Activated T-cell treated with anti-CD3 and anti-CD28 coated beads for 4 hours (primary cell): ENCODE measurements at places on chromosomes 2 and 18.

DNA sequence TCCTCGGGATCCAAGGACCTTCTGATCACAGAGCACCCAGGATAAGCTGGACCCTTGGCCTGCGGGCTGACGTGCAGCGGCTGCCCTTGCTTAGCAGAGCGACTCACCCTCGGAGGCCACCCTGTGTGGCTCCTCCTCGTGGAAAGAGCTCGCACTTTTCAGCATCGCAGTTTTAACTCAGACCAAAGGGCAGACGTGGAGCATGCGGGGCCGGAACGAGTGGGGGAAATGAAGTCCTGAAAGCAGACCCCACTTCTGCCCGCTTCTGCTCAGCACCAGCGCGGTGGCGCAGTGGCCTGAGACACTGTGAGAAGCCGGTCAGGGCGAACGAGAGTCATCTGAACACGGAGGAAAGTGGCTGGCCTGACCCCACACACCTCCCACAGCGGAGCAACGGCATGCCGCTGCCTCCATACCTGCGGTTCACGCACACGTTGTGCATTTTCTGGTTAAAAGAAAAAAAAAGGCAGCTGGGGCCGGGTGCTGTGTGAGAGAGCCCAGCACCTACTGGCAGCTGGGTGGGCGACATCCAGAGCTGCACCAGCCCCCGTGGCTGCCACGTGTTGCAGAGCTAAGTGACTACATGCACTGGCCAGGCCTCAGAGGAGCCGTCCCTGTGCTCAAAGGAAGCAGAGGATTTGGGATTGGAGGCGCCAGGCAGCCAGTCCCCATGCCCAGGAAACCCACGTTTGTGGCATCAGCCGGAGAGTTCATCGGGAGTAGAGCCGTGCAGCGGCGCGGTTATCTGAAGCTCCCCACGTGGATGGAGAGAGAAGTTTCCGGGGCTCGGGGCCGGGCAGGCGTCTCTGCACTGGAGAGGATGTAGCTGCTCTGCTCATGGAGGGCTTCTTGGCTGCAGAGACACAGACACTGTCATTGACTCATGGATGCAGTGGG, 89.7 kb downstream of the USP40 start:
- DNase-seq = no peak

DNA sequence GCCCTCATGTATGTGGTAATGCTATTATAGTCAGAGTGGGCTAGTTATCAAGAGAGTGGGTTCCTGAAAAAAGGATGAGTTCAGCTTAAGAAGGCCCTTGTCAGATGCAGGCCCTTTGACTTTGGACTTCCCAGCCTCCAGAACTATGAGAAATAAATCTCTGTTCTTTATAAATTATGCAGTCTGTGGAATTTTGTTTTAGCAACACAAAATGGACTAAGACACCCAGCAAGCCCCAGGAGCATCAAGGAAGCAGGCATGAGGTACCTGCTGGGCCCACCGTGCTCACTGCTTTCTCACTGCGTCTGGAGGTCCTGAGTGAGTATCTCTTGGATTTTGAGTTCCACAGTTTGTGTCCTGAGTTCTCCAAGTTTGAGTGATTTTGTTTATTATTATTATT, 35.9 kb upstream of the LIPG start:
- no peak for DNase-seq

DNA sequence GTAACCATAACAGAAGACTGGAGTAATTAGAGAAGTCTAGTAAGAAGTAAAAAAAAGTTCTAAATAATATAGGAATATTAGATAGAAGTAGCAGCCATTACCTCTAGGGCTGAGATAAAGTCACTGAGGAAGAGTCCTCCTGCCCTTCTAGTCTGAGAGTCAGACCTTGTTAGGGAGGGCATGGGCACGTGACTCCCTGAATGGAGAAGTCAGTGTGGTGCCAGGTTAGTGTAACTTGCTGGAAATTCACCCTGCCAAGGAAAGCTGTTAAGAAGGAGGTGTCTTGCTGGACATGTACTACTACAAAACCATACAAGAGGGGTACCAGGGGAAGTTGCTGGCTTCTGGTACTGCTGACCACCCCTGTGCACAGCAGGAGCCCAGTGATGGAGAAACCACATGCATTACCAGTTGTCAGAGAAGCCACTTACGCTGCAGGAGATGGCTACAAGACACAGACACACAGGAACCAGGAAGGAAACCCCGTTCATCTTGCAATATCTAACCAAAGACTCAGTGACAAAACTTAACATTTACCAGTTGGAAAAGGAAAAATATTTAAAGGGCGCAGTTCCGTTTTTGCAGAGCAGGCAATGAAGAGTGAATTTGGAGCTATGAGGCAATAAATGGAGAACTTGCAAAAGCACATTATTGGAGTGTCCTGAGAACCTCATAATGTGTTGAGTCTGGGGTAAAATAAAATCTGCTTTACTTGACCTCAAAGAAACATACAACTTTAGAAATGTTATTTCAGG, 77.2 kb upstream of the TLK1 start:
- no peak for DNase-seq

GRCh38 chr2:150204451-150204850, 283.0 kb downstream of the RND3 start:
- no peak for DNase-seq

- DNase-seq = no peak
These were observed 1352.8 kb upstream of the SLC39A10 start for GRCh38 chr2:194304191-194304590.

GRCh38 chr2:171323971-171324528, 109.7 kb downstream of the METTL8 start:
- DNase-seq = no peak

GRCh38 chr2:215149060-215149459, 10.6 kb upstream of the ABCA12 start:
- no peak for DNase-seq

DNA sequence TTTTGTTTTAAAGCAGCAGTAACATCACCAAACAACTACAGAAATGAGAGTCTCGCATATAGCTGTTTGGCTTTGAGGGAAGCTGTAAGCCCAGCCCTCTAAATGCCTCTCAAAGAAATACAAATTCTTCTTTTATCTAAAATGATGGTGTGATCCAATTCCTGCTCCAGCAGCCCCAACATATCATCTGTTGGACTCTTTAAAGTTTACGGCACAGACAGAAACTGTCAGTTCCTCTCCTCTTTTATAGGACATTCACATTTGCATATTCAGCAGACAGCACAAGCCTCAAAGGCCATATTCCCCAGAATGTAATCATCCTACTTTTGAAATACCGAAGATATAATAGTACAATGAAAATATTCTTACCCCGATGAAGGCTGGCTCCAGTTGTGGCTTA, 216.9 kb upstream of the REV1 start:
- DNase-seq = no peak

DNA sequence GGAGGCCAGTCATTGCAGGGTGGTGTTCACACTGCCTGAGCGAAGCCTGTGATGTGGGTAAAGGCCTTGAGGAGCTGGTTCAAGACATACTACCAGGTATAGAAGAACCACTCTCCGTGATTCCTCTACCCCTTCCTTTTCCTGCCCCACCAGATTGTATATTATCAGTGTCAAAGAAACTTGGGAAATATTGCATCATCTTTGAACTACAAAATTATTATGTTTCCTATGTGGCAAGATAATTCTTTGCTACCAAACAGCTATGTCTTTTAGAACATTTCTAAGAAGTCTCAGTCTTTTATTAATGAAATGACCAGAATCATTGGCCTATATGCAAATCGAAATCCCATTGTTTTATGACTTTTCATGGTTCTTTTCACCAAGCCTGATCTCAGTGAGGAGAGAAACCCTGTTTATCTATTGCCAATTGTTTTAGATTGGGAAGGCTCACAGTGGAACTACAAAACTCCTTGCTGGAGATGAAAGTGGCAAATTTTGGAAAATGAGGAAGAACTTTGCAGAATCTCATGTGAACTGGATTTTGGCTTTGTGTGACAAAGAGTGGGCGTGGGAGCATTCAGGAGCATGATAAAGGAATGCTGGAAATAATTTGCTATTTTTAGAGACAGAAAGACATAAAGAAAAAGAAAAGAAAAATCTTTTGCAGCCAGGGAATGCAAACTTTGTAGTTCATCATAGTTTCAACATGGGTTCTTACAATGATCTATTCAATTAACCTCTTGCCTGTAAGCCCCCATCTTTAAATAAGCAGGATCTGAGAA, 286.9 kb downstream of the INSIG2 start:
- no peak for DNase-seq
